ENCODE measurements at places on chromosomes 6 and 20.

- DNase-seq = no peak
These were observed 78.6 kb downstream of the MDGA1 start for GRCh38 chr6:37618916-37619590.

GRCh38 chr6:73513496-73513854, 7.4 kb downstream of the EEF1A1 start:
- DNase-seq = no peak

- DNase-seq = no peak
These were observed 4.9 kb downstream of the HCK start for GRCh38 chr20:32056708-32057483.

DNA sequence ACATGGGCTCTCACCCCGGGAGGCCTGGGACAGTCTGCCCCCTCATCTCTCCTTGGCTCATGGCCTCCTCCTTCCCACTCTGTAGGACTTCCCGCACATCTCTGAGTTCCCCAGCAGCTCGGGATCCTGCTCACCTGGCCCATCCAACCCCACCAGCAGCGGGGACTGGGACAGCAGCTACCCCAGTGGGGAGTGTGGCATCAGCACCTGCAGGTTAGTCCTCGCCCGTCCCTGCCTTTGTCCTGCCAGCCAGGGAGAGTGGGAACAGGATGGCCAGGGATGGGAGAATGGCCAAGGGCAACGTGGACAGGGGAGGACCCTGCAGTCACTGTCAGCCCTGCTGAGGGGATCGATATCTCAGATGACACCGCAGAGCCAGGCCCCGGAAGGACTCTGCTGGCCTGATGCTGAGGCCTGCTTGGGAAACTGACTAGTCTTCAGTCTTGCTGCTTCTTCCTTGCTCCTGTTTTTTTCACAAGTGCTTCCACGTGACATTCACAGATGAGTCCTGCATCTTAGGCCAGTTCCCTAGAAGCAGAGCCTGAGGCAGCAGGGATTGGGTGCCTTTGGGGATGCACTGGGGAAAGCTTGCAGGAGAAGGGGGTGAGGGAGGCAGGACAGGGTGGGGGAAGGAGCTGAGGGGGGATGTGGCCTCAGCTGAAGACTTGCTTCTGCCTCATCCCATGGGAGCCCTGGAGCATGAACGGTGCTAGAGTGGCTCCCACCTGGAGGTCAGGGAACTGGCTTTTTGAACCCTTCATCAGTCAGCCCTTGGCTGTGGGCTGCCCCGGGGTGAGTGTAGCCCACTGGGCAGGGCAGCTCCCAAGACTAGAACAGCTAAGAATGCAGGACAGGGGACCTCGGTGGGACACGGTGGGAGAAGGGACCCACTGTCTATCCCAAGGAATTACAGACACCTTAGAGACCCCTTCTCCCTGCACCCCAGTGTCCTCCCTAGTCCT, 120.1 kb downstream of the JPH2 start:
- DNase-seq = no peak

- no peak for DNase-seq
These were observed 29.6 kb downstream of the DSE start for GRCh38 chr6:116400328-116400727.

Data from LoVo (cell line).